ENCODE measurements at places on chromosomes 4 and X.

GRCh38 chr4:1294891-1295290 is 5.2 kb downstream of the MAEA start:
- no peak for DNase-seq

- no peak for DNase-seq
Measured at GRCh38 chr4:78613522-78614321, 62.2 kb downstream of the ANXA3 start.

DNA sequence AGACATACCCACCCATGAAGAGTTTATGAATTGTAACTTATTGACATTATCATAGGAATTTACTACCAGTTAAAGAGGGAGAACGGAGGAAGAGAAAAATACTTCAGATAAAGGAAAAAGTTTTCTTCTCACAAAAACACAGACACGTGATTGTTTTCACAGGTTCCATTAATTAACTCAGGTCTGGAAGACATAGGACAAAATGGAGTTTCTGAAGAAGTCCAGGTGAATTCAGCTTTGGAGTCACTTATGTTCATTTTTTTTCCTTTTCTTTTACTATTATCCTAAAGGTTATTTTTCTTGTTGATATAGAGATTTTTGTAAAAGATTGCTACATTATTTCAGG is 20.5 kb downstream of the NIPAL1 start:
- no peak for DNase-seq

- no peak for DNase-seq
Measured at GRCh38 chr4:30839583-30840520, 119.7 kb downstream of the PCDH7 start.
